Activated CD4-positive, alpha-beta T cell treated with anti-CD3 and anti-CD28 coated beads, Interleukin-2, amount 10 ng/mL, durations not matched to agents 24 days and 14 days (primary cell): ENCODE measurements at places on chromosomes 4 and X.

GRCh38 chrX:36684053-36684452, 324.1 kb upstream of the FAM47C start:
- no peaks in the 10 kb centered on the region for H3K36me3 ChIP-seq
- DNase-seq: no peak
- no peak overlapping the region for H3K27ac ChIP-seq
- no peak overlapping the region for H3K4me3 ChIP-seq
- no peaks in the 10 kb centered on the region for H3K4me1 ChIP-seq

DNA sequence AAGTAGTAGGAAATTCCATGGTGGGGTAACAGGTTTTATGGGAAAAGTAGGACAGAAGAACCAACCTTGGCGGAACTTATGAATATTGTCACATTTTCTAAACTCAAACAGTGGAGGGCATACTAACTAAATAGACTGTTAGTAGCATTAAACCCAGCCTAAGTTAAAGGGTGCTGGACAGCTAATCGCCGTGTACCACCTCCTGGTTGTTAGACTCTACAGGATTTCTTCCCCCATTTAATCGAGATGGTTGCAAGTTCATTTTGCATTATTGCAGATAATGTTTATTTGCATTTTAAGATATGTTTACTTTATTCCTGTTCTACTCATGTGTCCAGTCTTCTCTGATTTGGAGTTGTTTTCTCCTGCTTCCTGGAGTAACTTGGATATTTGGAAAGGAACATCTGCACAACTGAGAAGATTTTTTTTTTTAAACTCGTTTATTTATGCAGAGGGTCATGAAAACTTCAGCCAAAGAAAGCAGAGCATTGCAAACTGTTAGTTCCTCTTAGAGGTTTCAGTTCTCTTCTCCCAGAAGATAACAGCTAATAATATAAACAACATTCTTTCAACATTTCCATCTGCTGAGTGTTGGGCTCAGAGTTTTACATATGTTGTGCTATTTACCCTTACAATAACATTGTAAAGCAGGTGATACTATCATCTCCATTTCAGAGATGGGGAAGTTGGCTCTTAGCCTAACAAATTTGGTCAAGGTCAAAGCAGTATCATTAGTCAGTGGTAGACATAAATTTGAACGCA, 51.5 kb upstream of the TBC1D9 start:
- H3K36me3 ChIP-seq: no peaks in the 10 kb centered on the region
- H3K4me1 ChIP-seq: no peaks in the 10 kb centered on the region
- no peaks in the 10 kb centered on the region for H3K27me3 ChIP-seq
- no peak overlapping the region for H3K4me3 ChIP-seq
- no peak for DNase-seq

DNA sequence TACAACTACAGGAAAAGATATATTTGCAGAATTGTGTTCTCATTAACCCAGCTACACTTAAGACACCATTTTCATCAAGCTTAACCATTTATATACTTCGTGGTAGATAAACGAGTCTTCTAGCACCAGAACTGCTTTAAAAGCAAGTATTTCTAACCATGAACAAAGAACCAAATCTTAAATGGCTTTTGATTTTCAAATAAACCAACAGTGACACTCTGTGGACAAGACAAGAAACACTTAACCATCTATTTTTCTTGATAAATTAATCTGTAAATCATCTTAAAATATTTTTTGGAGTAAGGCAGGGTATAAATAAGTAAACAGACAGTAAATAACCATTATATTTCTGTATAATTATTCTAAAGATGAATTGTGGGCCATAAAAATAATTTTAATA, 10.2 kb downstream of the BEND2 start:
- no peaks in the 10 kb centered on the region for H3K4me1 ChIP-seq
- no peak overlapping the region for H3K27ac ChIP-seq
- no peaks in the 10 kb centered on the region for H3K27me3 ChIP-seq
- no peak for DNase-seq
- no peak overlapping the region for H3K4me3 ChIP-seq

GRCh38 chr4:88747351-88747750, 49.7 kb upstream of the NAP1L5 start:
- no peaks in the 10 kb centered on the region for H3K27me3 ChIP-seq
- DNase-seq: no peak
- no peak overlapping the region for H3K4me3 ChIP-seq
- H3K4me1 ChIP-seq: no peaks in the 10 kb centered on the region
- peaks cover 58% of the 10 kb centered on the region for H3K36me3 ChIP-seq

DNA sequence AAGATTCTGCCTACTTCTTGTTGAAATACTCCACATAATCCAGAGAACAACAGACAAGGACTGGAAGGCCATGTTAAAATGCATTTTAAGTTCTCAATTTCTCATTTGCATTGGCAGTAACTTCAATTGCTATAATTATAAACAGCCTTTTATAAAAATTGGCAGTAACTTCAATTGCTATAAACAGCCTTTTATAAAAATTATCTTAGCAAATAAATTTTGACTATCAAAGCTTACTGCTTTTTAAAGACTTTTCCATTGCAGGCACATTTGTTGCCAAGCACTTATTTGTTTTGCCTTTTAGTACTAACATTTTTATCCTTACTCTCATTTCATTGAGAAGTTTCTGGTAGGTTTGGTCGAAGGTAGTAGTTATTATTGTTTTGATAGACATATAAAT, 17.8 kb downstream of the SCFD2 start:
- no peaks in the 10 kb centered on the region for H3K27me3 ChIP-seq
- no peaks in the 10 kb centered on the region for H3K4me1 ChIP-seq
- H3K27ac ChIP-seq: no peak overlapping the region
- H3K4me3 ChIP-seq: no peak overlapping the region
- DNase-seq: no peak

DNA sequence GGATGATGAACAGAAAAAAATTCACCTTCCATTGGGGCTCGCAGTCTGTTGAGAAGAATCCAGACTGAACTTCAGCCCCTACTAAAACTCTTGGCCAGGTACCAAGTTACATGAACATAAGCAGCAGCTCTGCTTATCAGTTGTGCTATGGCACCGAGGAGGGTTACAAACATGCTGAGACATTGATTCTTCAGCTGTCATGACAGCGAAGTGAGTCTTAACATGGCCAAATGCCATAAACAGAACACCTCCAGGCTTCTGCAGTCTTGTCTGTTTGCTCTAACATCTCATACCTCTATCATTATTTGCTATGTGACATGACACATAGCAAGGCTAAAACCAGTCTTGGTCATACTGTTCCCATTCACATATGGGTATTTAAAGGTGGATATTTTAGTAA, 521.5 kb downstream of the GRID2 start:
- H3K27ac ChIP-seq: no peak overlapping the region
- H3K4me3 ChIP-seq: no peak overlapping the region
- no peaks in the 10 kb centered on the region for H3K4me1 ChIP-seq
- H3K36me3 ChIP-seq: no peaks in the 10 kb centered on the region
- H3K27me3 ChIP-seq: no peaks in the 10 kb centered on the region
- no peak for DNase-seq

- no peak overlapping the region for H3K4me3 ChIP-seq
- no peak for DNase-seq
- H3K27me3 ChIP-seq: no peaks in the 10 kb centered on the region
- H3K36me3 ChIP-seq: no peaks in the 10 kb centered on the region
- H3K27ac ChIP-seq: no peak overlapping the region
Observed at GRCh38 chr4:182294451-182294850, 51.2 kb downstream of the TENM3 start.

DNA sequence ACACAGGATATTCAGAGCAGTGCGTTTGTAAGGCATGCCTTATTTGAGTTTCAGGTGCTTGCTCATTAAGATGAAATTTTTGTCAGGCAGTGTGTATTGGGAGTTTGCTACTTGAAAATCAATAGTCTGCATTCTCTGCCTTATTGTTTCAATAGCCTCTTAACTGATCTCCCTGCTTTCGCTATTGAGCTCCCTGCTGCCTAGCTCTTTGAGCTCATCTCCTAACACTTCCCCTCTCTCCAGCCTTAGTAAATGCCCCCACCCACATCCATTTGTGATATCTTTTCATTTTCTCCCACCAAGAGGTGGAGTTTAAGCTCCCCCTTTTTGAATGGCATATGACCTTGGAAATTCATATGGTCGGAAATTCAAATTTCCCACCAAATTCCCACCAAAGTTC, 256.6 kb downstream of the IL1RAPL1 start:
- no peak for DNase-seq
- no peaks in the 10 kb centered on the region for H3K4me1 ChIP-seq
- H3K27me3 ChIP-seq: no peaks in the 10 kb centered on the region

GRCh38 chrX:40167850-40168479, 70.2 kb upstream of the BCOR start:
- peaks cover 37% of the 10 kb centered on the region for H3K4me1 ChIP-seq
- DNase-seq: peak; percentile 74
- H3K4me3 ChIP-seq: peak overlapping the region; percentile 79
- peaks cover 2% of the 10 kb centered on the region for H3K27me3 ChIP-seq
- H3K36me3 ChIP-seq: no peaks in the 10 kb centered on the region
- H3K27ac ChIP-seq: peak overlapping the region; percentile 80

GRCh38 chrX:15737190-15737958, 696 bp upstream of the CA5B start:
- peak overlapping the region; percentile 90 for H3K4me3 ChIP-seq
- peaks cover 7% of the 10 kb centered on the region for H3K36me3 ChIP-seq
- peak overlapping the region; percentile 76 for H3K27ac ChIP-seq

GRCh38 chr4:97994765-97995465, 148.4 kb downstream of the STPG2 start:
- H3K27me3 ChIP-seq: no peaks in the 10 kb centered on the region
- H3K4me1 ChIP-seq: no peaks in the 10 kb centered on the region
- no peak overlapping the region for H3K27ac ChIP-seq
- DNase-seq: no peak
- H3K4me3 ChIP-seq: no peak overlapping the region

GRCh38 chr4:7058792-7059191, 9.1 kb downstream of the GRPEL1 start:
- no peak overlapping the region for H3K27ac ChIP-seq
- no peak overlapping the region for H3K4me3 ChIP-seq
- no peaks in the 10 kb centered on the region for H3K4me1 ChIP-seq
- no peak for DNase-seq

- no peaks in the 10 kb centered on the region for H3K27me3 ChIP-seq
- DNase-seq: no peak
- H3K36me3 ChIP-seq: peaks cover 29% of the 10 kb centered on the region
- H3K4me3 ChIP-seq: no peak overlapping the region
- H3K4me1 ChIP-seq: peaks cover 7% of the 10 kb centered on the region
Observed at GRCh38 chr4:184620212-184620867, 28.9 kb downstream of the CASP3 start.

- no peaks in the 10 kb centered on the region for H3K4me1 ChIP-seq
- no peak overlapping the region for H3K4me3 ChIP-seq
- DNase-seq: no peak
- no peaks in the 10 kb centered on the region for H3K36me3 ChIP-seq
- no peak overlapping the region for H3K27ac ChIP-seq
Observed at GRCh38 chr4:3283916-3284315, 8.9 kb upstream of the RGS12 start.

GRCh38 chr4:78534286-78534955, 17.1 kb upstream of the ANXA3 start:
- no peak overlapping the region for H3K4me3 ChIP-seq
- H3K27ac ChIP-seq: no peak overlapping the region
- H3K4me1 ChIP-seq: no peaks in the 10 kb centered on the region
- DNase-seq: no peak

DNA sequence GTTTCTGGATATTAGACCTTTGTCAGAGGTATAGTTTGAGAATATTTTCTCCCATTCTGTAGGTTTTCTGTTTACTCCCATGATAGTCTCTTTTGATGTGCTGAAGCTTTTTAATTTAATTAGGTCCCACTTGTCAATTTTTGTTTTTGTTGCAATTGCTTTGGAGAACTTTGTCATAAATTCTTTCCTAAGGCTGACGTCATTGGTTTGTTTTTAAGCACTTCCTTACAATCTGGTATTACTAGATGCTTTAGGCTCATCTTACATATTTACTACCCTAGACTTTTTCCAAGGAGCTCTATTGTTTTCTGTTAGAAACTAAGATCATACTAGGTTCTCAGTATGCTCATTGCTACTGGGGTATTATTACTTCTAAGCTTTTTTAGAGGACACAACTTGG, 806.3 kb downstream of the PDHA2 start:
- DNase-seq: no peak
- no peaks in the 10 kb centered on the region for H3K4me1 ChIP-seq
- no peaks in the 10 kb centered on the region for H3K36me3 ChIP-seq
- no peaks in the 10 kb centered on the region for H3K27me3 ChIP-seq
- H3K27ac ChIP-seq: no peak overlapping the region

DNA sequence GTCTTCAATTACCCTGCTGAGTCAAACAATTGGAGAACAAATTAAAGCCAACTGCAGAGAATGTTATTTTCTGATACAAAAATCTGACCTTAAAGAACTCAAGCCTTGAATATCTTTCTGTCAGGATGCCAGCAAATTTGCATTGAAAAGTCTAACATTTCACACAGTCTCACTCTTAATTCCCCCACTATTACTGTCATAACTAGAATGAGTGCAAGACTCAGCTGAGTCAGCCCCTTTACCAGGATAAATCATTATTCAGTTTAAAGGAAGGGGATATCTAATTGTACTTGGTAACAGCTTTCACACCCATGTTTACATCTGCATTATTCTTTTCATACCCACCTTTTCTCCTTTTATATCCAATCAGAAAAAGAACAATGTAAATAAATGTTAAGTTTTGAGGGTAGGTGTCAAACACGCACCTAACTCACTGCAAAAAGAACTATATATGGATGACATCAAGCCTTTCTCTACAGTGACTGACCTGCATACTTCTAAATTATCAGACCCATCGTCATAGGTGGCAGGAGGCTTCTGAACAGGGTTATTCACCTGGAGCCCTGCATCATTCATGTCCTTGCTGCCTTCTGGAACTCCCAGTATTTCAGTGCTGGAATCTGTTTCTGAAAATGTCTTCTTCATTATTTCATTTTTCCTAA, 117.4 kb downstream of the TMA16 start:
- no peak overlapping the region for H3K4me3 ChIP-seq
- no peaks in the 10 kb centered on the region for H3K27me3 ChIP-seq
- H3K4me1 ChIP-seq: no peaks in the 10 kb centered on the region
- DNase-seq: no peak
- H3K36me3 ChIP-seq: no peaks in the 10 kb centered on the region
